ENCODE measurements at places on chromosomes 4 and X.

DNA sequence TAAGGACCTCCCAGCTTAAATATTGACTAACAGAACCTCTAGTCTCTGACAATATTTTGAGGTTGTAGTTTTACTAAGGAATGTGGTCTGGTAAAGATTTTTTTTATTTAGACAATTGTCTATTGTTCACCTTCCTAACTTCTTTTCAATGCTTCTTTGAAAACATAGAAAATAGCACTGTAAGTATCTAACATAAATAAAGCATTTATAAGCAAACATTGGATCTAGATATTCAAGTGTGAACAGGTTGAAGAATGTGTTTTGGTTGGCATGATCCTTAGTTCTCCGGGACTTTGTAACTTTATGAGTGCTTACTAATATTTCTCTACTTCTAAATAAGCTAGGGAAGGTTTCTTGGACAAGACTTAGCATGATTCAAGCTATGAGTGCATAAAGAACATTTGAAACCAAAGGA, 285.4 kb upstream of the ARSJ start:
- H3K27ac ChIP-seq: no peak overlapping the region
- H3K36me3 ChIP-seq: no peaks in the 10 kb centered on the region
- no peaks in the 10 kb centered on the region for H3K27me3 ChIP-seq
- no peak overlapping the region for H3K4me3 ChIP-seq
- H3K4me1 ChIP-seq: no peaks in the 10 kb centered on the region

DNA sequence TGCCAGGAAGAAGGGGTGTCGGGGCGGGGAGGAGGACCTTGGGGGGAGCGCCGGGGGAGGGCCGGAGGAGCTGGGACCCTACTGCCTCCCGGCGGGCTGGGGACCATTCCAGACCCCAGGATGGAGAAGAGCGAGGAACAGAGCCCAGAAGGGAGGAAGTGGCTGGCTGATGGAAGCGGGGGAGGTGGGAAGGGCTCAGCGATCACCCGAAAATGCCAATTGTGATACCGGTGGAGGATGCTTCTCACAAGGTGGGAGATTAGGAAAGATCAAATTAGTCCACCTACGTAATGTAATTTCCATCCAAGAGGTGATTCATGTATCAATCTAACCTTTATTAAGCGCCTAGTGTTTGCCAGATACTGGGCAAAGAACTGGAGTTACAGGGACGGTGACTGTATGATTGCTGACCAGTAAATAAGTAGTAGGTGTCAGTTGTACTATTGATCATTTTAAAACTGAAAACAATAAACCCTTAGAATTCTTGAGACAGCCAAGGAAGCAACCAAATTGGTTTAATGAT, 452 bp upstream of the RAI2 start:
- no peaks in the 10 kb centered on the region for H3K36me3 ChIP-seq
- no peak overlapping the region for H3K27ac ChIP-seq
- no peaks in the 10 kb centered on the region for H3K4me1 ChIP-seq
- peaks cover 12% of the 10 kb centered on the region for H3K27me3 ChIP-seq

DNA sequence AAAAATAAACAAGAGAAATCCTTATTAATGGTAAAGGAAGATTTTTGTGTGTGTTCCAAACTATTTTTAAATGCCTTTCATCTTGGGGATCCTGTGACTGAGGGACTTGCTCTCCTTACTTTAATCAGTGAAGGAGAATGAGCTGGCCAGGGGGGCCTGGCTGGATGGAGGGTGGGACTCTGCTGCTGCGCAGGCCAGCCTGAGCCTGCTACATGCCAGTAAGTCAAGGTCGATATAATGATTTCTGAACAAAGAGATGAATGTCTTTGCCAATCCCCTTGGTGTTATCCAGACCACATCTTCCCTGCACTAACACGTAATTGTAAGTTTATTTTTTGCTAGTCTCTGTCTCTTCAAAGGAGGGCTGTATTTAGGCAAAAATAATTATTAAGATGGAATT, 1679.2 kb upstream of the TENM3 start:
- no peak overlapping the region for H3K27ac ChIP-seq
- no peak overlapping the region for H3K4me3 ChIP-seq
- DNase-seq: no peak
- H3K4me1 ChIP-seq: no peaks in the 10 kb centered on the region

- no peaks in the 10 kb centered on the region for H3K27me3 ChIP-seq
- H3K27ac ChIP-seq: no peak overlapping the region
- peaks cover 14% of the 10 kb centered on the region for H3K4me1 ChIP-seq
- H3K36me3 ChIP-seq: peaks cover 68% of the 10 kb centered on the region
- no peak overlapping the region for H3K4me3 ChIP-seq
These were observed 108.6 kb downstream of the TNIP2 start for GRCh38 chr4:2647403-2648158.

DNA sequence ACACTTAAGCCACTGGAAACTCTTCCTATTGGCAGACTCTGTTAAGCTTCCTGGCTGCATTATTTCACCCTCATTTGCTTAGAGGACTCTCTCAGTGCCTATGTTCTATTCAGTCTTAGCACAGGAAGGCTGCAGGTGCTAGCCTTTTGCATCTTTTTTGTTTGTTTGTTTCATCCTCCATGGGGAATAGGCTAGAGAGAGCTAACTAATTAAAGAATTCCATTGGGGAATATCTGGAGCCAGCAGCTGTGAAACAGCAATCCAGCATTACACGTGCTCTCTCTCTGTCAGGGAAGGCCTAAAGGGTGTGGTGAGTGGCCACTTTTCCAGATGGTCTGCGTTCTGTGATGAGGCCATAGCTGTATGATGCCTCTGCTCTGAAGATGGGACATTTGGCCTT, 633.6 kb downstream of the SPRY1 start:
- H3K36me3 ChIP-seq: no peaks in the 10 kb centered on the region
- H3K27me3 ChIP-seq: no peaks in the 10 kb centered on the region
- H3K27ac ChIP-seq: no peak overlapping the region
- no peak overlapping the region for H3K4me3 ChIP-seq

- no peak for DNase-seq
- no peaks in the 10 kb centered on the region for H3K36me3 ChIP-seq
- H3K27me3 ChIP-seq: no peaks in the 10 kb centered on the region
- H3K27ac ChIP-seq: no peak overlapping the region
These were observed 5.8 kb upstream of the CCNG2 start for GRCh38 chr4:77151241-77151640.

DNA sequence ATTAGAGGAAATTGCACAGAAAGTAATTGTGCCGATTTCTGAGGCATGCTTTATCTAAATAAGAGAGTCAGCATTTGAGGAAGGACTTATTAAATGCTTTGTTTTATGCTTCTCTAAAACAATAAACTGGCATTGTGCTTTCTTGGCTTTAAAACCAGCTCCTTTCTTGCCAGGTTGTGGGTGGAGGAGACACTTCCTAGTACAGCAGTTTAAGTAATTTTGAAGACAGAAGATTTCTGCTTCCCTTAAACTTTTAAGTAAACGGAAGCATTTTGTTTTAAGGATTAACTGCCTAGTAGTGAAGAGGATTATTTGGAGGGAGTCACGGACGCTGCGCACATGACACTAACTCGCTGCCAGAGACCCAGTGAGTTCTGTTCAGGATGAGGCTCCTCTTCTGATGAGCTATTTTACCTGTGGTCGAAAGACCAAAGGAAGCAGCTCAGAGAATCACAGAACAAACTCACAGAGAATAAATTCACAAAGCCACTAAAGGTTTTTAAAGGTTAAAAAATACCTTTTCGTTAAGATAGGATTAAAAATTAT, 169.5 kb downstream of the TLL1 start:
- H3K4me3 ChIP-seq: no peak overlapping the region
- H3K27me3 ChIP-seq: no peaks in the 10 kb centered on the region
- no peak overlapping the region for H3K27ac ChIP-seq
- H3K4me1 ChIP-seq: no peaks in the 10 kb centered on the region
- DNase-seq: no peak

DNA sequence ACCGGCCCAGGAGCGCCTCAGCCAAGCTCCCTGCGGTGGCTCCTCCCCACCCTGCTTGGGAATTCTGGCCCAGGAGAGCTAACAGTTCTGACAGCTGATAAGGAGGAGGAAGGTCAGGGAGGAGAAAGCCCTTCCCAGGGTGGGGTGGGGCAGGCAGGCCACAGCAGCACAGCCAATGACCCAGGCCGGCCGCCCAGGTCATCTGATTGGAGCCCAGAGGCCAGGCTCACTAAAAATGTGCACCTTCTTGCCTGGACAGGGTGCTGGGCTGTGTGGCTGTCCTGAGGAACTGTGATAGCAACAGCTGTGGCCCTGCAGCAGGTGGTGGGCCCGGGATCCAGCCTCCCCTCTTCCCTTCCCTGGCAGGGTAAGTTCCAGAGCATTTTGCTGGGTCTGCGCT, 17.2 kb upstream of the SH3TC1 start:
- H3K27me3 ChIP-seq: no peaks in the 10 kb centered on the region
- no peak overlapping the region for H3K4me3 ChIP-seq

GRCh38 chr4:38114386-38115150, 154.4 kb downstream of the PTTG2 start:
- H3K4me3 ChIP-seq: no peak overlapping the region
- DNase-seq: no peak
- H3K36me3 ChIP-seq: peaks cover 40% of the 10 kb centered on the region
- no peaks in the 10 kb centered on the region for H3K4me1 ChIP-seq

DNA sequence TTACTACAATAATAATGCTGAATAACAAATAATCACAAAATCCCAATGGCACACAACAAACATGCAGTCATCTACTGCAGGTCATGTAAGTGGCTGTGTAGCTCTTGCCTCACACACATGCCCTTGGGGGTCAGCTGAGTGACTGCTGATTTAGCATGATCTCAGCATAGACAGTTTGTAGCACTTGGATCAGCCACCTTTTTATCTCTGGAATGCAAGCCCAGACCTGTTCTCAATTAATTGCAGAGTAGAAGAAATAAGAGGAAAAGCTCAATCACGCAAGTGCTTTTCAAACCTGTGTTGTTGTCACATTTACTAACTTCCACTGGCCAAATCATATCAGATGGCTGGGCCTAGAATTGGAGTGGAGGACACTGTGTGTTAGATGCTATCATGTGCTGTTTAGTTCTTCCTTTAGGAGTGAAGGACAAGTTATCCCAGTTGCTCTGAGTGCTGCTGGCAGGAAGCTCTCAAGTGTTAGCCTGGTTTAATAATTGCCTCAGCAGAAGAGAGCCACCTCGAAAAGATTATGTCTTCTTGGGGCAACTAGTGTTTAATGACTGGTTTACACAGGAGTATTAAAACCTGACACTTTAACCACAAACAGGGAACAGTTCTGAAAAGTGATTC, 128.3 kb upstream of the EPHA5 start:
- H3K27ac ChIP-seq: no peak overlapping the region
- H3K27me3 ChIP-seq: no peaks in the 10 kb centered on the region
- H3K36me3 ChIP-seq: no peaks in the 10 kb centered on the region
- no peak overlapping the region for H3K4me3 ChIP-seq

- peaks cover 2% of the 10 kb centered on the region for H3K36me3 ChIP-seq
- H3K4me1 ChIP-seq: peaks cover 11% of the 10 kb centered on the region
- peak overlapping the region; percentile 70 for H3K27ac ChIP-seq
- H3K27me3 ChIP-seq: no peaks in the 10 kb centered on the region
- DNase-seq: no peak
- H3K4me3 ChIP-seq: peak overlapping the region; percentile 71
These were observed 750 bp downstream of the ARMCX5 start for GRCh38 chrX:102599951-102600579.

DNA sequence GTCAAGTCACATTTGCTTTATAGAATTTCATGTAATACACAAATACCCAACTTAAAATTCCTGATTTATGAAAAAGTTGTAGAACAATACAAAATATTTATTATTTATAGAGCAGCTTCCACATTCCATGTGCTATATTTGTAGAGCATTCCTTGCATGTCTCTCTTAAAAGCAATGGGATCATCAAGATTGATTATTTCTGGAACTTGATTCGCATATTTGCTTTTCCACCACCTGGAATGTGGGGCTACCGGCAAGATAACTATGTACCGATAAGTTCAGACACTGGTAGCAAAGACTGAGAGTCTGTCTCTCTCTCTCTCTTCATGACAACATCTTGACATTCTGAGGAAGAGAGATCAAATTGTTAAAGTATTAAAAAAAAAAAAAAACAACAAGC, 59.3 kb downstream of the MAPK10 start:
- H3K27me3 ChIP-seq: no peaks in the 10 kb centered on the region

- no peak overlapping the region for H3K4me3 ChIP-seq
- no peaks in the 10 kb centered on the region for H3K36me3 ChIP-seq
- no peak for DNase-seq
- H3K4me1 ChIP-seq: no peaks in the 10 kb centered on the region
- H3K27me3 ChIP-seq: no peaks in the 10 kb centered on the region
These were observed 140.3 kb upstream of the PGRMC2 start for GRCh38 chr4:128427832-128428366.

- H3K4me1 ChIP-seq: no peaks in the 10 kb centered on the region
- no peaks in the 10 kb centered on the region for H3K27me3 ChIP-seq
- H3K36me3 ChIP-seq: no peaks in the 10 kb centered on the region
- no peak for DNase-seq
- H3K27ac ChIP-seq: no peak overlapping the region
- no peak overlapping the region for H3K4me3 ChIP-seq
These were observed 1300.2 kb downstream of the RAPGEF2 start for GRCh38 chr4:160403081-160403480.

DNA sequence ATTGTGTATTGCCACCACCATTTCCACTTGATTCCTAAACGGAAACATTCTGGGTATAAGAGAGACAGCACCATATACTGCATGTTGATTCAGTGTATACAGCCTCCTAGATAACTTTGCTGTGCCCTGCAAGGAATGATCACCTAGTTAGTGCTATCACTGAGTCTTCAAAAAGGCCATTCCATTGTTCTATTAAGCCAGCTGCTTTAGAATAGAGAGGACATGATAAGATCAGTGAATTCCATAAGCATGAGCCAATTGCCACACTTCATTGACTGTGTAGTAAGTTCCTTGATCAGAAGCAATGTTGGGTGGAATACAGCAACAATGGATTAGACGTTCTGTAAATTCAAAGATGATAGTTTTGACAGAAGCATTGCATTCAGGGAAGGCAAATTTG, 1047.3 kb downstream of the PCDH18 start:
- no peaks in the 10 kb centered on the region for H3K4me1 ChIP-seq
- DNase-seq: no peak
- H3K27me3 ChIP-seq: no peaks in the 10 kb centered on the region
- no peak overlapping the region for H3K27ac ChIP-seq

GRCh38 chr4:162841753-162842152, 324.9 kb downstream of the NAF1 start:
- no peak overlapping the region for H3K27ac ChIP-seq
- no peaks in the 10 kb centered on the region for H3K27me3 ChIP-seq
- no peaks in the 10 kb centered on the region for H3K4me1 ChIP-seq
- no peaks in the 10 kb centered on the region for H3K36me3 ChIP-seq
- no peak for DNase-seq
- no peak overlapping the region for H3K4me3 ChIP-seq

DNA sequence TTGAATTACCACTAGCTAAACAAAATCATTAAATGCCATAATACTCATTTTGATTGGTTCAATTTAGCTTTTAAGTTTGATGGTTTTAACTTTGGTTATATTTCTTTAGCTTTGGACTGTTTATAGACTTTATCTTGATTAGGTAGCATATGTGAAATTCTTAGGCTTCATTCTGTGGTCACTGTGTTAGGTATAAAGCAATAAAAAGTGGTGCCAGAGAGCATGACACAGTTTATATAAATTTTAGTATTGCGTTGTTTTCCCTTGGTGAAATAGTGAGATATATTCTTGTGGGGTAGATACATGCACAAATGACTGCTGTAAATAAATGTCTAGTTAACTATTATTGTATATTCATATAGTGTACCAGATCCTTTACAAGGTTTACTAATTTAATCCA, 474.2 kb upstream of the GRID2 start:
- H3K4me3 ChIP-seq: no peak overlapping the region
- H3K27me3 ChIP-seq: no peaks in the 10 kb centered on the region
- H3K27ac ChIP-seq: no peak overlapping the region
- no peaks in the 10 kb centered on the region for H3K36me3 ChIP-seq
- no peak for DNase-seq
